ENCODE measurements at places on chromosomes 11 and 22.

DNA sequence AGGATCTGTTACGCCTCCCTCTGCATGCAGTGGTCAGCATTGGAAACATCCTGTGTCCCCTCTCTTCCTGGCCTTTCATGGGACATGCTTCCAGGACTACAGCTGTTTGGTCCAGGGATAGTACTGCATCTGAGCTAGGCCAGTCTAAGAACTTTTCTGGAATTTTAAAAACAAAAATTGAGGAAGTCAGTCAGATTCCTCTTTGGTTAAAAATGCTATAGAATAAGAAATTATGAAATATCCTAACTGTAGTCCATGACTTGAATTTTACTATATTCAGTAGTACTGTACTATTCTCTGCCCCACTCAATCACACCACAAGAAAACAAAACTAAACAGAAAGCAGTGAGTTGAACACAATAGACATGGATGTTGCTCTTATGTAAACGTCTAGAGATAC is 201.0 kb upstream of the CADM1 start:
- H3K27me3 ChIP-seq = peaks cover 2% of the 10 kb centered on the region
- peaks cover 2% of the 10 kb centered on the region for H3K4me1 ChIP-seq
- no peak overlapping the region for H3K27ac ChIP-seq
- H3K4me3 ChIP-seq = no peak overlapping the region

DNA sequence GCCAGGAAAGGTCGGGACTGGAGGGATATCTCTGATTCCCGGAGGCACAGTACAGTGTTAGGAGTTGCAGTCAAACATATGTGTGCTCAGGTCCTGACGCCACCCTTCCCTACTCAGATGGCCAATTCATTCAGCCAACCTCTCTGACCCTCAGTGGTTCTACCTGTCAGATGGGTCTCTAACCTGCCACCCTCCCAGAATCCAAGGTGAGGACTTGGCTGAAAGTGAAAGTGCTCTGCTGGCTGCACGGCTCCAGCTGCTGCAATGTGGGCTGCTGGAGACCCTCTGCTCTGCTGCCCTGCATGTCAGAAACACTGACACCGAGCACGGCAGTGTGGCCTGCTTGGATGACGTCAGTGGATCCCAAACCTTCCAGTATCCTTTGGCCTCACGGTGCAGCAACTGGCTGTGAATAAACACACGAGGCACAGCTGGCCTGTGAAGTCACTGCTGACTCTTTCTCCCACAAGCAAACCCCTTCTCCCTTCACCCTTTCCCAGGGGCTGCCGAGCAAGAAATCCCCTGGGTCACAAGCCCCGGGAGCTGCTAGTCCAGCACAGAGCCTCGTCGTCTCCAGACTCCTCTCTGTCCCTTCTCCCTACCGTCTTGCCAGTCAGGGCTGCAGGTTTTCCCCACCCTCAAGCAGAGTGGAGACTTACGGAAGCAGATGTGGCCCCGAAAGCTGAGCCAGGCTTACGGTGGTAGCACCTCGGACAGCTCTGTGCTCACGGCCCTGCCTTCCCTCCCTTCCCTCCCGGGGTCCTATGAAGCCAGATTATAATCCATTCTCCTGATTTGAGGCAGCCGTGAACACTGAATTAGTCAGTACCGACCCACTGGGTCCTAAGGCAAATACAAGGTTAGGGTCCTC is 24.3 kb downstream of the KIAA0930 start:
- H3K4me1 ChIP-seq = peaks cover 51% of the 10 kb centered on the region
- H3K36me3 ChIP-seq = peaks cover 6% of the 10 kb centered on the region
- no peak overlapping the region for H3K4me3 ChIP-seq
- no peaks in the 10 kb centered on the region for H3K27me3 ChIP-seq

DNA sequence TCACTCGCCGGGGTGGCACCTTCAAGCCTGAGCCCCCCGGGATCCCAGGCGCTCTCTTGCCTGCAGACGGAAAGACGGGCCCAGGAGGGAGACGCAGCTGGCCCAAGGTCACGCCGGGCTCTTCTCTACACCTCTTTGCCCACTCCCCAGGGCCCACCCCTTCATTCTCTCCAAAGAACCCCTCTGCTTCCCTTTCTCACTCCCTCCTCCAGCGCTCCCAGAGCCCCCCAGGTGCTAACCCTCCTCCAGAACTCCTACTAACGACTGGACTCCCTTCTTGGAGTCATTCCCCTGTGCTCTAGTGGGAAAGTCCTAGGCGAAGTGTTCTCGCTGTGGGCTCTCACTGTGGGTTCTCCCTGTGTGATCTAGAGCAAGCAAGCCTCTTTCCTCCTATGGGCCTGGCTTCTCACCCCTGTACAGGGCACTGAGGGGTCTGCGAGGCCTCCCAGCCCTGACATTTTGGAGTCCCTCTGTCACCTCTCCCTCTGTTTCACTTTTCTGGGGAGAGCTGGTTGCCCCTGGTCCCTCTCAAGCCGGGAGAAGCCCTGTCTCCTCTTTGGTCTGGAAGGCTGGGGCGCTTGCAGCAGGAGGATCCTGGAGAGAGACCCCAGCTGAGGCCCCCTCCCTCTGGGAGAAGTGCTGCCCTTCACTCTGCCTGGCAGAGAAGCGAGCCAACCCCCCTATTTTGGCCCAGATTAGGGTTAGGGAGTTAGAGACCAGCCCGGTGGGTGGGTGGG is 858 bp downstream of the OAF start:
- peak overlapping the region; percentile 87 for H3K4me3 ChIP-seq
- no peaks in the 10 kb centered on the region for H3K36me3 ChIP-seq
- peak overlapping the region; percentile 39 for H3K27ac ChIP-seq
- DNase-seq = no peak

GRCh38 chr11:30861531-30861930 is 275.4 kb upstream of the MPPED2 start:
- no peaks in the 10 kb centered on the region for H3K36me3 ChIP-seq
- no peaks in the 10 kb centered on the region for H3K4me1 ChIP-seq
- H3K4me3 ChIP-seq = no peak overlapping the region
- H3K27ac ChIP-seq = no peak overlapping the region

GRCh38 chr22:35315141-35315854 is 15.6 kb downstream of the TOM1 start:
- H3K4me1 ChIP-seq = peaks cover 21% of the 10 kb centered on the region
- H3K27ac ChIP-seq = no peak overlapping the region
- H3K36me3 ChIP-seq = peaks cover 33% of the 10 kb centered on the region
- DNase-seq = peak; percentile 12
- H3K27me3 ChIP-seq = no peaks in the 10 kb centered on the region

GRCh38 chr11:116888024-116888423 is 50.6 kb upstream of the APOA1 start:
- DNase-seq = no peak
- H3K4me3 ChIP-seq = no peak overlapping the region
- peaks cover 45% of the 10 kb centered on the region for H3K36me3 ChIP-seq
- H3K4me1 ChIP-seq = peaks cover 6% of the 10 kb centered on the region
- no peak overlapping the region for H3K27ac ChIP-seq

DNA sequence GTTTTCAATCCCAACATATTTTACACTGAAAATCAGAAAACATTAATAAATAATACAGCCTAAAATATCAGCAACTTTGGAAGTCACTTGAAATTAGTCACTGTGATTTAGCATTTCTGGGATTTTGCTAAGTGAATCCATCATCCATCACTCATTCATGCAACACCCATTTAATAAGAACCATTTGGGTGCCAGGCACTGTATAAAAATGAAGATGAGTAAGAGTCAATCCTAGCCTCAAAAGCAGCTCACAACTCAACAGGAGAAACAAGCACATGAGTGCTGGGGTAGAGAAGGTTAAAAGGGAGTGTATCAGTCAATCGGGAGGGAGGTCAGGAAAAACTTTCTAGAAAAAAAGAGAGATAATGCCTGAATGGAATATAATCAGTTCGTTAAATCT is 77.9 kb downstream of the PGR start:
- H3K4me1 ChIP-seq = peaks cover 8% of the 10 kb centered on the region
- no peak overlapping the region for H3K4me3 ChIP-seq
- no peak for DNase-seq

DNA sequence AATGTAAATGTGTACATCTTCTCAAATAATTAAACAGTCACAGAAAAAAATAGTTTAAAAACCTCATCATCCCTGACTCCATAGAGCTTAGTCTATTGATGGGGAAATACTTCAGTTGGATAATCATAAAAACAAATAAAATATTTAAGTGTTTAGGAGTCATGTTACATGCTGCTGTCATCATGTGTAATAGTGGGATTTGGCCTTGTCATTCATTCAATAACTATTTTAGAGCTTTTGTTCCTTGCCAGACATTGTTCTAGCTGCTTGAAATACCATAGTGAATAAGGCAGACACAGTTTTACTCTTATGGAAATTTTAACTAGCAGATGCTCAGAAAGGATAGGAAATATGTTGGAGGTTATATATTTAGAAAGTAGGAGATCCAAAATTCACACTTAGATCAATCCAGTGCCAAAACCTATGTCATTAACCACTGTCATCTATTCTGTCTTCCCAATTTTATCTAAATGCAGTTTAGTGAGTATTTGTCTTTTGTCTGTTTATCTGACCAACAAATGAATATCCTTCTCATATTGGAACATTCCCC is 324.7 kb downstream of the CASP12 start:
- no peak for DNase-seq
- H3K27me3 ChIP-seq = no peaks in the 10 kb centered on the region
- H3K4me3 ChIP-seq = no peak overlapping the region
- no peaks in the 10 kb centered on the region for H3K36me3 ChIP-seq

DNA sequence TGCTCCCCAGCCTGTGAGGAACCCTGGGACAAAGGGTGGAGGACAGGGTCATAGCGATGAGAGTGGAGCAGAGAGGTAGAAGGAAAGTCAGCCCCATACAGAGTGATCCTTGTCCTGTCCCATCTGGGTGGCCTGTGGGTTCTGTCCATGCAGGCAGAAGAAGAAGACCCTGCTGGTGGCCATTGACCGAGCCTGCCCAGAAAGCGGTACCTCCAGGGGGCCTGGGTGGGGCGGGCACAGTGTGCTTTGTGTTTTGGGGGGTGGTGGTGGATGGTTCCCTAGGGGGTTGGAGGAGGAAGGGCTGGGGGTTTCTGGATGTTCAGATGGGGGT is 7.9 kb downstream of the SIDT2 start:
- H3K4me3 ChIP-seq = peak overlapping the region; percentile 42
- no peaks in the 10 kb centered on the region for H3K27me3 ChIP-seq
- no peak for DNase-seq
- peak overlapping the region; percentile 94 for H3K27ac ChIP-seq

- H3K27ac ChIP-seq = no peak overlapping the region
- no peak for DNase-seq
- H3K4me3 ChIP-seq = no peak overlapping the region
- peaks cover 9% of the 10 kb centered on the region for H3K27me3 ChIP-seq
- no peaks in the 10 kb centered on the region for H3K36me3 ChIP-seq
- no peaks in the 10 kb centered on the region for H3K4me1 ChIP-seq
These were observed 109.6 kb downstream of the CTNND1 start for GRCh38 chr11:57871231-57871630.

- no peaks in the 10 kb centered on the region for H3K4me1 ChIP-seq
- DNase-seq = no peak
- H3K27me3 ChIP-seq = peaks cover 4% of the 10 kb centered on the region
- no peak overlapping the region for H3K27ac ChIP-seq
- H3K36me3 ChIP-seq = no peaks in the 10 kb centered on the region
- H3K4me3 ChIP-seq = no peak overlapping the region
These were observed 44.0 kb downstream of the XKR3 start for GRCh38 chr22:16781074-16781763.

GRCh38 chr11:27688076-27688475 is 12.2 kb downstream of the BDNF start:
- no peak overlapping the region for H3K4me3 ChIP-seq
- H3K27ac ChIP-seq = no peak overlapping the region
- DNase-seq = no peak
- peaks cover 5% of the 10 kb centered on the region for H3K27me3 ChIP-seq

- no peak overlapping the region for H3K27ac ChIP-seq
- H3K36me3 ChIP-seq = no peaks in the 10 kb centered on the region
- no peaks in the 10 kb centered on the region for H3K27me3 ChIP-seq
- H3K4me3 ChIP-seq = no peak overlapping the region
These were observed 638.6 kb upstream of the ANO5 start for GRCh38 chr11:21554284-21554683.

DNA sequence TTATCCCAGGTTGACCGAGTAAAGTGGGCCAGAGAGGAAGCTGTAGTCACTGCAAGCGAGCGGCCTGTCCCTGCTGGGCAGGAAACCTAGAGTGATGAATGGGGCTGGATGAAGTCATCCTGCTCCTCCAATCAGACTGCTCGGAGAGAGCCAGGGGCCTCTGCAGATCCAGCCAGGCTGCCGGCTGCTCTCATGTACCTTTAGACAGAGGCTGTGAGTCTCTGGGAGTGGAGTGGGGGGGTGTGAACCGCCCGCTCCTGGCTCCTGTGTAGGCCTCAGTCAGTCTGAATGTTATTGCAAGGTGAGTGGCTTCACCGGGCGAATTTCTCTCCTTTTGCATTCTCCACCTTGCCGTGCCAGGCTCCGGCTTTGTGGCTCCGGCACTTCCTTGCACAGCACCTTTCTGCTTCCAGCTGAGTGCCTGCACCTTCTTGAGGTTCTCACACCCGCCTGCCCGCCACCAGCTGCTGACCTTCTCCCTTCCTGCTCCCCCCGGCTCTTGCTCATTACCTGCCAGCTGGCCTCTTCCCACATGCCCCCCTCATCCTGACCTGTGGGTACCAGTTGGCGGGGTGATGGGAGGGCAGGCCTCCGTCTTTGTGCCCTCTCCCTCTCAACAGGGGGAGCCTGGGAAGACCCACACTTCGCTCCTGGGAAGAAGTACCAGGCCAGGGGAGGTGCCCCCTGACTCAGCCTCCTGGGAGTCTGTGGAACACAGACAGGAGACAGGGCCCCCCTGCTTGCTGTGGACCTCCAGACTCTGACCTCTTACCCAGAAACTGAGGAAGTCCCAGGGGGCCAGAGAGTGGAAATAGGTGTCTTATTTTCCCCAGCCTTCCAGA is 79.9 kb downstream of the GRAMD1B start:
- no peak overlapping the region for H3K27ac ChIP-seq
- DNase-seq = no peak
- no peaks in the 10 kb centered on the region for H3K27me3 ChIP-seq
- no peak overlapping the region for H3K4me3 ChIP-seq
- no peaks in the 10 kb centered on the region for H3K36me3 ChIP-seq

DNA sequence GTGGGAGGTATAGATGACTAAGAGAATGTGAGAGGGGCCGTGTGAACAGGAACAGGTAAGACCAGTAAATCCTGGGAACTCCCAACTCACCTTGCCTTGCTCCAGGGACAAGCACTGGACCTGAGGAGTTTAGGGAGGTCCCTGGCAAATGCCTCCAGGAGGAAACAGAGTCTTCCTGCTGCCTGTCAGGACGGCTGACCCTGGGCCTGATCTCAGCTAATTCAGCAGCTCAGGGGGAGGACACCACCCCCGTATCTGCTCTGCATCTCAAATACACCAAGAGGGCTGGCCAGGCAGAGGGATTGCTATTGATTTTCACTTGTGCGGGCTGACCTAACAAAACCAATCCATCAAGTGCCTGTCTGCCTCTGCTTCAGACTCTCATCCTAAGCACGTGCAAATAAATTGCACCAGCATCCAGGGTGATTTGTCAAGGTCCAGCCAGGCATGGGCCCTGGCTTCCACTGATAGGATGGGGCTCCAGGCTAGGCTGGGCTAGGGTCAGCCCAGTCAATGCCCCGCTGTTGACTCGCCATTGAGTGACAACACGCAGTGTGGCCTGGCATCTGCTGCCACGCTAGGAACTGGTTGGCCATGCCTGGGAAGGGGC is 20.3 kb downstream of the UQCR10 start:
- no peak for DNase-seq
- peaks cover 8% of the 10 kb centered on the region for H3K4me1 ChIP-seq
- peaks cover 58% of the 10 kb centered on the region for H3K36me3 ChIP-seq
- H3K27ac ChIP-seq = no peak overlapping the region
- H3K4me3 ChIP-seq = no peak overlapping the region
- H3K27me3 ChIP-seq = no peaks in the 10 kb centered on the region

GRCh38 chr11:47378010-47378835 is at the start of gene SPI1:
SPI1 (minus strand) TSS chr11:47378547; CDS start chr11:47378353, 194 bp downstream.
- peaks cover 47% of the 10 kb centered on the region for H3K4me1 ChIP-seq
- DNase-seq = peak; percentile 67
- H3K36me3 ChIP-seq = peaks cover 34% of the 10 kb centered on the region
- H3K27me3 ChIP-seq = no peaks in the 10 kb centered on the region
- H3K27ac ChIP-seq = no peak within 1 kb of the TSS
